ENCODE measurements at places on chromosomes 11 and 22.

GRCh38 chr11:14315130-14315529 is 43.9 kb downstream of the RRAS2 start:
- DNase-seq: no peak

DNA sequence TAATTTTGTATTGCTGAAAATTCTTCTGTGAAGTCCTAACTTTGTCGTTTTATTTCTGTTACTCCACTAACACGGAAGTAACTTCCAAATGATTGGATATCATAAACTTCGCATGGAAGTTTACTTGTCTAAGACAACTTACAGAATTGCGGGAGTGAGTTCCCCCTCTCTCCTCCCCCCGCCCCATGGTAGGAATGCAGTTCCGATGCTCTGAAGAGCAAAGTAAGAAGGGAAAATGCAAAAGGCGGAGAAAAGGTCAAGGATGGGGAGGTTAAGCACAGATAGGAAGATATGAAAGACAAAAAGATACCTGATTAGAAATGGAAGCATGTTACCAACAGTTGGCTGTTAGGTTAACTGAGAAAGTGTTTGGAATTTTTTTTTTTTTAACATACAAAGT is 1.3 kb downstream of the EIF3M start:
- DNase-seq: no peak

DNA sequence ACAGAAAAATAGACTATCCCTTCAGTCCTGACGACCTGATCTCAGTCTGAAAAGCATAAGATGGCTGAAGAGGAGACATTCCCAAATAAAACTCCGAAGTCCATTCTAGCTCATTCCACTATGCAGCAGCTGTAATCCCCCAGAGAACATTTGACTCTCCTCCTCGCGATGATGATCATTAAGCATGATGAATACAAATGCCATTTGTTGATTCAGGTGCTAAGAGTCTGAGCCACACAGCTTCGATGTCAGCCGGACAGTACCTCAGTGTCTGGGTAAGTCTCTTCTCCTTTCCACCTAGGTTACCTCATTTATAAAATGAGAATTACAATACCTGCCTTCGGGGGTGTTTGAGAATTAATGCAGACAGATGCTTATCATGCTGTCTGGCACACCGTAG is 94.8 kb downstream of the TENM4 start:
- DNase-seq: no peak

DNA sequence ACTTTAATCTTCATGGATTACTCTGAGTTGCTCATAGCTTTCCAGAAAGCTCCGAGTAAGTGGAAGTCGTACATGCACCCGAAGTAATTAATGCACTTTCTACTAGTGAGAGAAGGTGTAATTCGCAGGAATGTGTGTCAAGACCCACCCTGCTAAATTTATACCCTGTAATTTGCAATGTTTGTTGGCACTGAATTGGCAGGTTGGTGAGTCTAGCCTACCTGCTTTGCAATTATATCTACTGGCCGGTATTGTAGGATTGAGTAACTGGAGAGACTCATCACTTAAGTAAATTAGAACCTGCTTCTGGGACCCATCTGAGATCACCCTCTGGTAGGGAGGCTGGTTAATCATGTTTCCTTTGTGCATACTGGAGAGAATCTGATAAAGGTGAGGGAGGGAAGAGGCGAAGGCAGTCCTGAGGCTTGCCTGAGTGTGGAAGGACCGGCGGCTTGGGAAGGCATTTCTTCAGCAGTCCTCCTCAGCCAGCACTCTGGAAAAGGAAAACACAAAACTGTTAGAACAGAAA is 63.3 kb downstream of the LDLRAD3 start:
- no peak for DNase-seq

- DNase-seq: no peak
Observed at GRCh38 chr22:28822930-28823551, 22.7 kb upstream of the XBP1 start.

- peak; percentile 56 for DNase-seq
Observed at GRCh38 chr11:85805387-85805786, 5.6 kb downstream of the SYTL2 start.

- DNase-seq: no peak
Observed at GRCh38 chr11:113725407-113725806, 19.3 kb upstream of the TMPRSS5 start.

- no peak for DNase-seq
Observed at GRCh38 chr11:131838016-131838415, 467.6 kb downstream of the NTM start.

GRCh38 chr22:47203554-47203991 is 441.1 kb downstream of the TBC1D22A start:
- DNase-seq: no peak

DNA sequence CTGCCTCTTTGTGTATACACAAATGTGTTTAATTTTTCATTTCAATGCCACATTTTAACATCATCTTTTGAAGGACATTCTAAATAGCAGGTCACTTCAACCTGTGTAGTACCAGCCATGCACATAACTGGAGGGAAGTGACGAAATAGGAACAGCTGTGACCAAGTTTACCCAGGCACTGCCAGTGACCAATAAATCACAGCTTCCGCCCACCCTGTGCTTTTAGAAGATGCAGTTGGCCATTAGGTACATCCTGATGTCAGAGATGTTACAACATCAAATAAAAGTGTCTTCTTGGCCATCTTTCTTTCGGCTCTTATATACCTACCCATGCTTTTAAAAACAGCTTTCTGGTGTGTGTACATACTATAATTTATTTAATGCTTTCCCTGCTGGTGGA is 7.8 kb downstream of the LDLRAD3 start:
- no peak for DNase-seq

GRCh38 chr22:39534591-39535356 is 2.2 kb upstream of the RPS19BP1 start:
- DNase-seq: peak; percentile 82

DNA sequence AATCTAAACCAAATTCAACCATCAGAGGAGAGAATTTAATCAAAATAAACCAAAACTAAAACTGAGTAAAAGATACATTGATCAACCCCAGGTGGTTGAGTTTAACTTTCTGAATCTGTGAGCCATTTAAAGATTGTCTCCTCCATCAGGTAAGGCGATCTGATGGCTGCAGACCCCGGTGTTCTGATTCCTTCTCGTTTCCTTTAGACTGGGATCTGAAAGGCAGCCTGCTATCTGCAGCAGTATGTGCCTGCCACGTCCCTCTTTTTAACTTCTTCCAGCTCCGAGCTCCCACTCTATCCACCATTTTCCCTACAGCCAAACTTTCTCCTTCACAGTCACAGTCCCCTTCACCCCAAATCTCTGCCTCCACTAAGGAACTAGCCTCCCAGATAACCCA is 66.1 kb upstream of the ARHGAP32 start:
- DNase-seq: no peak

DNA sequence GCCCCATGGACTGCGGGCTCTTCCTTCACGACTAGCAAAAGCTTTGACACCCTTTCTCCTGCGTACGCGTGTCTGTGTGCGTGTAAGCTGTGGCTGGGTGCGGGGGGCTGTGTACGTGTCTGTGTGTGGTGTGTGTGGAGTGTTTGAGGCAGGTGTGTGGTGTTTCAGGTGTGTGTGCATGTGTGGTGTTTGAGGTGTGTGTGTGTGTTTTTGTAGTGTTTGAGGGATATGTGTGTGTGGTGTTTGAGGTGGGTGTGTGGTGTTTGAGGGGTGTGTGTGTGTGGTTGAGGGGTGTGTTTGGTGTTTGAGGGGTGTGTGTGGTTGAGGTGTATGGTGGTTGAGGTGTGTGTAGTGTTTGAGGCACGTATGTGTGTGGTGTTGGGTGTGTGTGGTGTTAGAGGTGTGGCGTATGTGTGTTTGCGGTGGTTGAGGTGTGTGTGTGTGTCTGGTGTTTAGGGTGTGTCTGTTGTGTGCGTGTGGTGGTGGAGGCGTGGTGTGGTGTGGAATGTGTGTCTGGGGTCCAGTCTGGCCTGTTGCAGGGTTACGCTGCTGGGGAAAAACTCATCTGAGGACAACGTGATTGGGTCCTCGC is 687 bp upstream of the ARSA start:
- DNase-seq: no peak

DNA sequence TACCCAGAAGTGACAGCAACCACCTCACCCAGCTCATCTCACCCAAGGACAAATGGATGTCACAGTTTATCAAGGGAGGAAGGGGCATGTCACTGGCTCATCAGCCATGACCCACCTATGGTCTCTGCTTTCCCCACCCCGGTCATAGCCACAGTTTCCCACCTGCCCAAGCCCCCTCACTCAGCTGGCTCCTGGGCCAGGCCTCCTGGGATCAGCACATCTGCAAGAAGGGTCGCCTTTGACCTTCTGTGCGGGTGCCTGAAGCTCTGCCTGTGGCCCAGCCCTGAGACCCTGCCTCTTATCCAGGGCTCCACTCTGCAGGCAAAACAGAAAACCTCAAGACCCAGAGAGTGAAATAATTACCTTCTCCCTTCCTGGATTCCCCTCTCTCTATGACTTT is 236.4 kb downstream of the BUD13 start:
- DNase-seq: no peak

- no peak for DNase-seq
Observed at GRCh38 chr11:118287006-118287405, 17.5 kb upstream of the CD3E start.

DNA sequence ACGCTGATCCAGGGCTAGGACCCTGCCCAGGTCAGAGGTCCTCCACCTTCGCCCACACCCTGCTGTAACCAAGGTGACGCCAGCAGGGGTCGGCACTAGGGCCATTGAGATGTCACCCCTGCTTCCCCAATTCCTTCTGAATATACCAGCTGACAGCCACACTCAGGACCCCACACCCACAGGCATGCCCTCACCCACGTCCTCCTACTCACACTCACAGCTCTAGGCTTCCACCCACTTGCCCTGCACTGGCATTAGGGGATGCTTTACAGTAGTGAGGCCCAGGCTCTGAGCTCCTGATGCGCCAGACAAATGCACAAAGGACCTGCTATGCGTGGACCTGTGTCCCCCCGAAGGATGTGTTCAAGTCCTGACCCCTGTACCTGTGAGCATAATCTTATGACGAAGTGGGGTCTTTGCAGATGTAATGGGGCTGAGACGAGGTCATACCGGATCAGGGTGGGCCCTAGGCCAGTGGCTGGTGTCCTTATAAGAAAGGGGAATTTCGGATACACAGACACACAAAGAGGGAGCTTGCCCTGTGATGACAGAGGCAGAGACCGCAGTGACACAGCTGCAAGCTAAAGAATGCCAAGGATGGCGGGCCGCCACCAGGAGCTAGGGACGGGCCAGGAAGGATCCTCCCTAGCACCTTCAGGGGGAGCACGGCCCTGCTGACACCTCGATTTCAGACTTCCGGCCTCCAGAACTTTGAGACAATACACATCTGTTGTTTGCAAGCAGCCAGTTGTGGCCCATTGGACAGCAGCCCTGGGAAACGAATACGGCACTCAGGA is 11.2 kb downstream of the WNT11 start:
- DNase-seq: peak; percentile 43

DNA sequence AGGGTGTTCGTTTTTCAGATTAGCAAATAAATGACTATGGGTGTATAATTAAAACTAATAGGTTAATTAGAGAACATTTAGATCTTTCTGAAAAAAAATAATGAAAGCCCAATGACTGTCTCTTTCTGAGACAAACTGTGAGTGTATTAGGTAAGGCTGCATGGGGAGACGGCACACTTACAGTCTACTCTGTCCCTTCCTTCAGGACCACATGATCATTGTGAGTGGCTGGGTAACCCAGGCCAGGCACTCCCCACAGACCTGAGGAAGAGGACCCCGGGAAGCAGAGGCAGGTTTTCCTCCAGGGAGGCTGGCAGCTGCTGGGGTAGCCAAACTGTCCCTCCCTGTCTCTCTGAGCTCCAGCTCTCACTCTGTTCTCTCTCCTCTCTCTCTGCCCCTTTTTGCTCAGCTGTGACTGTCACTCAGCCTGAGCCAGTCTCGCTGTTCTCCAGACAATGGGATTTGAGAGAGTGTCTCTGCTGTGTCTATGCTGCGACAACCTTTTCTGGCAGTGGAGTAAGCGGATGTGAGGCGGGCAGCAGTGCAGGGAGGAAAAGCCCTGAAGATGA is 83.1 kb upstream of the NCAM1 start:
- no peak for DNase-seq

DNA sequence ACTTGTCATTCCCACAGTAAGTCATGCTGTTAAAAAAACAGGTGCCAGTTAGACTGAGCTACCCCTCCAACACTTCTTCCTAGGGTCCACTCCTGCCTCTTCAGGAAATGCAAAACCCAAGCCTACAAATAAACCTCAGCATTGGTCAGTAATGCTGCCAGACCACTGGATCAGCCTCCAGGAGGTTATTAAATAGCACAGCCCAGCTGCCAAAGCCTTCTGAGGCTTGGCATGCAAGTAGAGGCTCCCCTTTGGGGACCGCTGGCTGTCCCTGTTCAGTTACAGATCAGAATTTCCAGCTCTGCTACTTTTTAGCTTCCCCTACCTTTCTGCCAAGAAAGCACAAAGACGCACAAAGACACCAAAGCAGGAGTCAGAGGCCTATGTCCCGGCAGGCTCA is 33.3 kb downstream of the ABTB2 start:
- DNase-seq: no peak

- no peak for DNase-seq
Observed at GRCh38 chr22:37402184-37402506, 25.1 kb downstream of the ELFN2 start.

DNA sequence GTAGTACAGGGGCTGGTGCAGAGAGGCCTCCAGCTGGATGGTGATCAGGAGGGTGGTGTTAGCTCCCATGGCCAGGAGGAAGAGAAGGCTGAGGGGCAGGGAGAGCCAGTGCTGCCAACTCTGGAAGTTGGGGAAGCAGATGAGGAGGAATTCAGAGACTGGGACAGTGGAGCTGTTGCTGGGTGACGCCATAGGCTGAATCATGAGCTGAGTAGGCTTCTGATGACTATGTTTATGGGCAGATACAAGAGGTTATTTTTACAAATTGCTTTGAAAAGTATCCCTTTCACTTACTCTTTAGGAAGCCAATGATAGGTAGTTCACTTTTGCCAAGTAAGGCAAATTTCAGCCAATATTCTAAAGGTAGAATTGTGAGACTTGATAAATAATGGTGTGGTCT is 3.1 kb downstream of the OR56A1 start:
- DNase-seq: no peak

GRCh38 chr11:8871171-8871775 is 39.7 kb upstream of the AKIP1 start:
- peak; percentile 86 for DNase-seq

DNA sequence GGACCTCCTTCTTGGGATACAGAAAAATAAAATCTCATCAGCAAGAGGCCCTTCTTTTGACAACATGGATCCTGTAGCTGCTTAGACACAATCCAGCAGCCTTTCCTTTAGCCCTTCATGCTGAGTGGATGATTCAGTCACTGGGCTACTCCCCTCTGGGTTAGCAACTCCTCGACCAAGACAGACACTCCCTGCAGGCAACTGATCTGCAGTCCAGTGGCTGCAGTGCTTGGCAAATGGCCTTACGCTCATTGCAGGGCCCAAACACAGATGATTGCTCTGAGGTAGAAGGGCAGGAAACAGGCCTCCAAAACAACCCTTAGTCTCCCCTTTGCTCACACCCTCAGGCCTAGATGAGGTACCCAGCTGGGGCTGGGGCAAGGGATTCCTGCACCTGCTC is 73.2 kb upstream of the OPCML start:
- DNase-seq: no peak

- DNase-seq: no peak
Observed at GRCh38 chr11:45108070-45109064, 38.1 kb upstream of the PRDM11 start.

- DNase-seq: no peak
Observed at GRCh38 chr11:46236918-46237247, 40.6 kb upstream of the CREB3L1 start.

GRCh38 chr11:61129639-61130523 is 27.6 kb downstream of the CD5 start:
- DNase-seq: peak; percentile 95
